ENCODE measurements at places on chromosomes 6 and 20.

- no peak for DNase-seq
These were observed 40.3 kb upstream of the AHI1 start for GRCh38 chr6:135537741-135538301.

DNA sequence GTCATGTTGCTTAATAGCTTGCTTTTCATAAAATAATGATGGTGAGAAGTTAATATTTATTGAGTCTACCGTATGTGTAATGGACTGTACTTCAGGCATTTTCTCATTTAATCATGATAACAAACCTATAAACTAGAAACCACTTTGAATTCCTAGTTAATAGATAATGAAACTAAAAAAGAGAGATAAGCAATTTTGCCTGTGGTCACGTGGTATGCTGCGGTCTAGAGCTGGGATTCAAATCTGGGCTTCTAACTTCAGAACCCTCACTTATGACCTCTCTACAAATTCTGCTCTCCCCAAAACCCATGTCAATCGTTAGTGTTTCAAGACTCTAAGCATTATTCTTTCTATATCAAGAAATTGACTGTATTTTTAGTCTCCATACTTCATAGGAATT is 700.7 kb downstream of the PRKN start:
- no peak for DNase-seq

- DNase-seq = no peak
These were observed 387.8 kb downstream of the CD83 start for GRCh38 chr6:14505401-14505800.

DNA sequence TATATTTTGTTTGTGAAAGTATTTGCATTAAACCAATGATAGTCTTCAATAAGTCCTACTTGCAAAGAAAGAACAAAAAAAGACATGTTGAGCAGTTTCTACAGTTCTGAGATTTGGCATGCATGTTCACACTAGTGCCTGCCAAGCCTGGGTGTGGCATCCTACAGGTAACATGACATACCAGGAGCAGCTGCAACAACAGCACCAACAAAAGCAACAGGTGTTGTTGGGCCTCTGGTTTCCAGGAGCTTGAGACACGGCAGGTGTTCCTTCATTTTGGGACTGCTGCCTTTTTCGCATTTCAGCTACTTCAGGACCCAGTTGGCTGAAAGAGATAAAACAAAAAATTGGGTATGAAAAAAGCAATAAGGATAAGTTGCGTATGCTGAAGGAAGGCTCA is 41.2 kb upstream of the MTRF1L start:
- no peak for DNase-seq

- no peak for DNase-seq
These were observed 35.1 kb downstream of the ATP9A start for GRCh38 chr20:51733070-51733469.

- DNase-seq = no peak
These were observed 38.1 kb upstream of the MLN start for GRCh38 chr6:33841868-33842267.

GRCh38 chr6:131747821-131748353 is 37.1 kb upstream of the CTAGE9 start:
- no peak for DNase-seq

GRCh38 chr6:98579079-98579478 is 255.3 kb upstream of the POU3F2 start:
- DNase-seq = no peak

GRCh38 chr6:6495851-6496250 is 92.7 kb upstream of the LY86 start:
- DNase-seq = no peak

- no peak for DNase-seq
These were observed 3.3 kb upstream of the MOG start for GRCh38 chr6:29653452-29654038.

- DNase-seq = no peak
These were observed 105.1 kb downstream of the MANEA start for GRCh38 chr6:95682476-95682875.

- DNase-seq = peak; percentile 9
These were observed 4.9 kb downstream of the PTK7 start for GRCh38 chr6:43081043-43081442.

DNA sequence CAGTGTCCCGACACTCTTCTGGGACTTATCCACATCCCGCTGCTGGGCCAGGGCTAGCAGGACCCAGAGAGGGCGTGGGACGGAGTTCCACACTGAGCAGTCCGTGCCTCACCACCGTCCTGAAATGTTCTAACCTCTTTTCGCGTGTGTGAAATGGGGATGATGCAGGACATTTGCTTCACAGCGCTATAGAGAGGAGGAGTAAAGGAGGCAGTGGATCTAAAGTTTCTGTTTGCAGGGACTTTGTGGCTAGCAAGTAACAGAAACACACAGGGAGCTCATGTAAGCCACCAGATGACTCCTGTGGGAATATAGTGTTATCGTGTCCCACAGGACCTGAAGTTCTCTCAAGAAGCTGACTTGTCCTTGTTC is 634 bp downstream of the ITPA start:
- no peak for DNase-seq

DNA sequence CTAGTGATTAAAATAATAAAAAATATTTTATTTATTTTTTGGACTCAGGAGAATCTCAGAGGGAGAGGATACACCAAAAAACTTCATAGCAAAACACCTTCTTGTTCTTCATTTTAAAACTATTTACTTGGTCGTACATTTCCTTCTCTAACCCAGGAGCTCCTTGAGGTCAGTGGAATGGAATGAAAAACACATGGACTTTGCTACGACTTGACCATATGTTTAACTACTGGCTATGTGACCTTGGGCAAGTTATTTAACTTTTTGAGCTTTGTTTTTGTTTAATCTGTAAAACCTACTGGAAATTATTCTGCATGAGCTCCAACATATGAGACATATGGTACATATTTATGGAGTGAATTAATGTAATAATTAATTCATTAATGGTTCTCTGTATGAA is 1005.5 kb upstream of the CITED2 start:
- DNase-seq = no peak

GRCh38 chr6:15841937-15842726 is 179.3 kb upstream of the DTNBP1 start:
- DNase-seq = no peak

DNA sequence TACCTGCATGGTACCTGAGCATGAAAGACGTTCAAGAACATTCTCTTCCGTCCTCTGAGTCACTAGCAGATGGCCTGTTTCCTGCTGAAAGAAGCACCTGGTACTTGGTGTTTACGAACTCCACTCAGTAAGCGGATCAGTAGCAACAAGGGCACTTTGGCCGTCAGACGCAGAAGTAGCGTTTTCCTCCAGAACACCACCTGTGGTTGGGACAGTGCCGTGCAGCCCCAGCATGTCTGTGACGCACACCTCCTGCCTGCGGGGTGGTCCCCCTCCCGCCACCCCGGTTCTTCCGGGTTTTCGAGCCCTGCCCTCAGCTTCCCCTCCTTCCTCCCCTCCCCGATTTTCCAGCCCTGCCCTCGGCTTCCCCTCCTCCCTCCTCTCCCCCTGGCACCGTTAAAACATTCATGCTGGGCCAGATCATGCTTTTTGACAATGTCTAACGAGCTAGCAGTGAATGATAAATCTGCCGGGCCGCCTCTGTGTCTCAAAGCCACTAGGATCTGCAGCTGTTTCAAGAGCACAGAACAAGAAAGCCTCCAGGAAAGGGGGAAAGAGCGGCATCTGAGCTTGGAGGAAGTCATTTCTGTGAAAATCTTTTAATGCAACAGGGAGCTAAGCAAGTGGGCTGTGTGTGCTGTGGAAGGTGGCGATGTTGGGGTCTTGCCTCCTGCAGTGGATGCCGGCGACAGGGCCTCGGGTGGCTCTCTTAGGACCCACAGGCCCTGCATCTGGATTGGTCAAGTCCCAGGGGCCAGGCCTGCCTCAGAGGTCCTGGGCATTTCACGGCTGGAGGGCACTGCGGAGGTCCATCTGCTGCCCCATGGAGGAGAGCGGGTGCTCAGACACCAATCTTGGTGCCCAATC is 207.9 kb downstream of the ERMARD start:
- peak; percentile 48 for DNase-seq

- DNase-seq = no peak
These were observed 115.6 kb downstream of the MAP3K7 start for GRCh38 chr6:90471263-90471662.

All from right forelimb (tissue), 1 donor.